Hepatic stellate cell (primary cell): ENCODE measurements at places on chromosomes 7 and 10.

- DNase-seq = no peak
These were observed 13.3 kb upstream of the CELF2 start for GRCh38 chr10:11004144-11005077.

DNA sequence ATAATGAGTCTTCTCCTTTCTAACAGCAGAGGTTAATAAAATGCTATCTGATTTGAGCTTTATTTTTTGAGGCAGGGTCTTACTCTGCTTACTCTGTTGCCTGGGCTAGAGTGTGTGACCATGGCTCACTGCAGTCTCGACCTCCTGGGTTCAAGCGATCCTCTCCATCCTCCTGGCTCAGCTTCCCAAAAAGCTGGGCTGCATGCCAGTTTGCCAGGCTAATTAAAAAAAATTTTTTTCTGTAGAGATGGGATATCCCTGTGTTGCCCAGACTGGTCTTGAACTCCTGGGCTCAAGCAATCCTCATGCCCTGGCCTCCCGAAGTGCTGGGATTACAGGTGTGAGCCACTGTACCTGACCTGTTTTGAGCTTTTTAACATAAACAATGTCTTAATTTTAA is 56.7 kb downstream of the SCD start:
- no peak for DNase-seq

DNA sequence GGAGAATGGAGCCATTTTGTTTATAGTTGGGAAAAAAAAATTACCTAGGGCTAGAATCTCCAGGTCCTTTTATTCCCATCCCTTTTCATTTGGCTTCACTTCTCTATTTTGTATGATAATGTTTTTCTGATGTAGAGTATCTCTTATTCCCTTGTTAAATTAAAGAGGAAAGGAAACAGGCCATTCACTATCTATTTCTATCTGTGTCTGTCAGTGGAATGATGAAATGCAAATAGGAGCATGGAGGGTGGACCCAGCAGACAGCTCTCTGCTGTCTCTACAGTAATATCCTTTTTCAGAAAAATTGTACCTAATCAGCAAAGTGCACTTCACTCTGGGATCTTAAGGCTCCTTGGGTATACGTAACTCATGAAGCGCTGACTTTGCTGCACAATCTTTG is 136.0 kb downstream of the SRI start:
- no peak for DNase-seq

DNA sequence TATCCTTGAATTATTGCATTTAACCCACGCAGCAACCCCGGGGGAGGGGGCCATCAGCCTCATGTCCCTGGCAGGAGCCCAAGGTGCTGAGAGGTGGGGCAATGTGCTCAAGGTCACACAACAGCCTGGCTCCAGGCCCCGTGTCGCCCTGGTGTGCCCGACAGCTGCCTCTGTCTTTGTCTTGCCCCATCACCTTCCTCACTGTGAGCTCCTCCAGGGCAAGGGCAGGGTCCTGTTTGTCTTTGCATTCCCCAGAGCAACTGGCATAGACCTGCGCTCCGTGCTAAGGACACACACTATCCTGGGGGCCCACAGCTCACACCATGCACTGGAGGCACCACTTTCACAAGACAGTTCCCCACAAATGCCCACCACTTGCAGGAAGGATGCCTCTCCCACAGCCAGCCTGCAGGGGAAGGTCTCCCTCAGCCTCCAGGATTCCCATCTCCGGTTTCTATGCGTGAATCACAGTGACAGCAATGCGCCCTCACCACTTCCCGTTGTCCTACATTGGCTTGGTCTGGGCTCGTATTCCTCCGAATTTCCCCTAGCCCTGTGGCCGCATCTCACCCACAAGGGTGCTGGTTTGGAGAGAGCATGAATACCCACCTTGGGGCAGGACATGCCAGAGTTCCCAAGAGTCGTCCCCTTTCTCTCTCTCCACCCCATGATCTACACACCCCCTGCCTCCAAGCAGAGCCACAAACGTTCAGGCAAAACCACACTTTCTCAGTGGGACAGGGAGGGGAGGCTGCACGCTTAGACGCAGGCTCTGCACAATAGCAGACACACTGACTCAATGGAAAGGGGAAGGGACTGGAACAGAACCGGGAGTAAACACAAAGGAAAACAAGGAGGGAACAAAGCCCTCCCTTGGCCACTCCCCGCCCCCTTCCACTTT is 10.3 kb downstream of the ITPRIP start:
- DNase-seq = peak; percentile 75

- no peak for DNase-seq
These were observed 1.5 kb downstream of the EDRF1 start for GRCh38 chr10:125721035-125721434.

DNA sequence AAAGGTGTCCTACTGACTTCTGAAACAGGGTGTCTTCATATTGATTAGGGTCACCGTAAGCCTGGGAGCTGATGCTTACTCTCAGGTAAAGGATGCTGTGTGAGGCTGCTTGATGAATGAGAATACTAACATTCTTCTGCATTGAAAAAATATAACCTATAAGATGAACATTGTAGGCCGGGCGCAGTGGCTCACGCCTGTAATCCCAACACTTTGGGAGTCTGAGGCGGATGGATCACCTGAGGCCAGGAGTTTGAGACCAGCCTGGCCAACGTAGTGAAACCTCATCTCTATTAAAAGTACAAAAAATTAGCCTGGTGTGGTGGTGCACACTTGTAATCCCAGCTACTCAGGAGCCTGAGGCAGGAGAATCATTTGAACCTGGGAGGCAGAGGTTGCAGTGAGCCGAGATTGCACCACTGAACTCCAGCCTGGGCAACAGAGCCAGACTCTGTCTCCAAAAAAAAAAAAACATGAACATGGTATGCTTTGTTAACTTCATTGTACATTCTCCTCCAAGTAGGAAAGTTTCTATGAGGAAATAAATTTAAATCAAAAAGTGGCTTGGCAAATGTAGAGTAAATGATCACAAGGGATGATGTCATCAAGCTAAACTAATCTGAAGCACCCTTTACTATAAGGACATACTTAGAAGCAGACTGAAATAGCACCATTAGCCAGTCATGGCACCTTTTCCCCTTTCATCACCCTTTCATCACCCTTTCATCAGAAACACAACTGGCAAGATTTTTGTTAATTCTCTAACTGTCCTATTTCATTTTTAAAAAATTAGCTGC is 1.5 kb upstream of the BRAF start:
- no peak for DNase-seq
